ENCODE measurements at places on chromosomes 3 and 15.

- DNase-seq: no peak
These were observed 37.8 kb downstream of the DLG1 start for GRCh38 chr3:197260491-197261163.

DNA sequence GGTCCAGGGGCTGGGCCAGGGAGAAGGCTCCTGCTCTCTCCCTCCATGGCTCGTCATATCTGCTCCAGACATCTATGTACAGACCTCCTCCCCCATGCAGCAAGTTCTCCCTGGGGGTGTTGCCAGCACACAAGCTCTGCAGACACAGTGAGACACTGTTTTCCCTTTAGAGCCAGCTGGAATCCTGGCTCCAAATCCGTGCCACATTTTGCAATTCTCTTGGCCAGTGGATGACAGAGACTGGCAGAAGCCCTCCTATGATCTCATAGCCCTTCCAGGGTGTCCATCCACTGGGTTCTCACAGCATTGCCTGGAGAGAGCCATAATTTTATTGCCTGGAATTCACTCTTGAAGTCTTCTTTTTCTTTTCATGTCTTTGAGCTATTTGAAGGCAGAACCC lies 203.9 kb downstream of the TLE3 start:
- DNase-seq: no peak

GRCh38 chr3:101240719-101241399 lies 79.5 kb downstream of the IMPG2 start:
- DNase-seq: no peak

DNA sequence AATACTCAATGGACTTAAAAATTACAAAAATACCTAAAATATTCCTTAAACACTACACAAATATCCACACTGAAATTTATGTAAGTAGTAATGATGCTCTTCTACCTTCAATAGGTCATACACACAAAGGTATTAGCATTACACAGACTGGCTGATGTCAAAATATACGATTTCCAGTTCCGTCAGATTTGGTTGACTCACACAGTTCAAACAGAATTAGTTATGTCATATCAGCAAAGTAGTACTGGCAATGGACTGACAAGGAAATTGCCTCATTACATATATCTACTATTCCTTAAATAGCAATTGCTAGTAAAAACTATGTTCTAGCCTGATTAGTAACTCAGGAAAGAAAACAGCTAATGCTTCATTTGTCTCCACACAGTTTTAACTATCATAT lies 70.8 kb downstream of the ADAM10 start:
- no peak for DNase-seq

GRCh38 chr3:77536038-77536775 lies 496.3 kb downstream of the ROBO2 start:
- DNase-seq: no peak

- DNase-seq: no peak
These were observed 32.9 kb downstream of the CD200R1L start for GRCh38 chr3:112813723-112814171.

DNA sequence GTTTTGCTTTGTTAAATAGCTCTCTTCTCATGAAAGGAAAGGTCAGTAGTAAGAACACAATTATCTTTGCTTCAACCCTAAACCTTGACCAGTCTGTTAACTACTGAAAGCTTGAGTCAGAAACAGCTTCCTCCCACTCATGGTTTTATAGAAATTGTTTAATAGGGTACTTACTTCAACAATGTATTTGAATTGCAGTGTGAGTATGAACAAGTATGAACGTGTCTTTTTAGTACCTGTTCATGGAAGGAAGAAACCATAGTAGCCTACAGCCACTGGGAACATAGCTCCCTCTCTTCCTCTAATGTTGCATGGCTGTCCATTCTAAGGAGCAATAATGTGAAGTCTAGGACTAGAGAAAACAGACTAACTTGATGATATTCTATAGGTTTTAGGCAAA lies 311.0 kb downstream of the MCTP2 start:
- no peak for DNase-seq
